ENCODE measurements at places on chromosomes 1 and 21. TPM values are rescaled to one million over a fixed set of nuclear protein-coding genes. Genes with fewer than 3 reads are reported as not detected.

GRCh38 chr1:29521811-29522580, 285.7 kb downstream of the PTPRU start:
- DNase-seq: peak; percentile 54

Gene SAMSN1
- 6.4 TPM for total RNA-seq

Gene FYB2
- total RNA-seq: not detected

- no peak for DNase-seq
Measured at GRCh38 chr1:248756636-248757035, 1.1 kb upstream of the LYPD8 start.

GRCh38 chr1:8439015-8439702, 121.2 kb downstream of the SLC45A1 start:
- no peak for DNase-seq

GRCh38 chr1:55969322-55969721, 610.0 kb downstream of the PLPP3 start:
- DNase-seq: no peak

DNA sequence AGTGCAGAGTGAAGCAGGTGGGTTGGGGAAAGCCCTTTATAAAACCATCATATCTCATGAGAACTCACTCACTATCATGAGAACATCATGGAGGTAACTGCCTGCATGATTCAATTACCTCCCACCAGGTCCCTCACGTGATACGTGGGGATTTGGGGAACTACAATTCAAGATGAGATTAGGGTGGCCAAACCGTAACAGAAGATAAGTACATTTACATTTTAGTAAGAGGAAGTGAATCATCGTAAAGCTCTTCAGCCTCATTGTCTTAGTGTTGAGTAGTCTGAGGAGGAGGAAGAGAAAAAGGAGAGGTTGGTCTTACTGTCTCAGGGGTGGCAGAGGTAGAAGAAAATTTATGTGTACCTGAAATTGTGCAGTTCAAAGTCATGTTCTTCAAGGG, 1053.4 kb upstream of the ADGRL4 start:
- no peak for DNase-seq

Gene TMEM183A
- 73.2 TPM for total RNA-seq

Gene FAM72D
- 2.0 TPM for total RNA-seq

GRCh38 chr1:184296466-184297243, 90.2 kb upstream of the C1orf21 start:
- DNase-seq: no peak

GRCh38 chr1:76158126-76158525, 83.6 kb downstream of the ST6GALNAC3 start:
- no peak for DNase-seq

- DNase-seq: no peak
Measured at GRCh38 chr1:2391931-2392509, 379 bp downstream of the RER1 start.

DNA sequence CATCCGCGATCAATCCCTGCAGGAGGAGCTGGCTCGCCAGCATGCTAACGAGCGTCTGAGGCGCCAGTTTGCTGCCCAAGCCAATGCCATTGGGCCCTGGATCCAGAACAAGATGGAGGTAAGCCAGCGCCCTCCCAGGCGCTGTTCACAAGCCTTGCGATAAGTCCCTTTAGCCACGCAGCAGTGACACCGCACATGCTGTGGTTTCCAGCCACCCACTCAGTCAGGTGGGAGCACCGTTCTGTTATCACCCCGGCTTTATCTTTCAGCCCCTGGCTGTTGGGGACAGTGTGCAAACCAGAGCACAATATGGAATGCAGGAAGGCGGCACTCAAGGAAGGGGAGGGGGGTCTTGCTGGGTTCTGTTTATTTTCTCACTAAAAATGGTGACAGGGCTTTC, 41.1 kb upstream of the MTR start:
- no peak for DNase-seq

Gene SPATA17
- total RNA-seq: not detected

- no peak for DNase-seq
Measured at GRCh38 chr1:218426343-218426657, 81.2 kb downstream of the TGFB2 start.

All from vagina (tissue), 2 donors.